ENCODE measurements at places on chromosomes 11 and 22.

DNA sequence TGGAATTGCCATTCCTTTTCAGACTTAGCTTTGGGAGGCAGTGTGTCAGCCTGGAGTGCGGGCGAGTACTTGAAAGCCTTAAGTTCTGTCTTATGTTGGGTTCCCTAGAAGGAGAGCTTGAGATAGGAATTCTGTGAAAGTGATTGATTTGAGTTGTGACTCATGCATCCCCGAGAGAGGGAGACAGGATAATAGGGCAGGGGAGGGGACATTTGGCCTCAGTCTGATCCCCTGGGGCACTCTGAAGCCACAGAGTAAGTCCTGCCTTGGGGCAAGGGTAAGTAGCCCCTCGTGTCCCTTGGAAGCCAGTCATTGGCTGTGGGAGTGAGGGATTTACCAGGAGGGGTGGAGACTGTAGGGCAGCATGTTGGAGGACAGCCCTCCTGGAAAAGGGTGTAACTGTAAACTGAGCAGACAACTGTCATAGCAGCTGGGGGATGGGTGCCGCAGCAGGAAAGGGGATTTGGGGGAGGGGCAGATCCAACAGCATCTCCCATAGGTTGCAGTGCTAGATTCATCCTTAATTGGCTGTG lies 44.0 kb downstream of the KIAA1671 start:
- no peak for DNase-seq

DNA sequence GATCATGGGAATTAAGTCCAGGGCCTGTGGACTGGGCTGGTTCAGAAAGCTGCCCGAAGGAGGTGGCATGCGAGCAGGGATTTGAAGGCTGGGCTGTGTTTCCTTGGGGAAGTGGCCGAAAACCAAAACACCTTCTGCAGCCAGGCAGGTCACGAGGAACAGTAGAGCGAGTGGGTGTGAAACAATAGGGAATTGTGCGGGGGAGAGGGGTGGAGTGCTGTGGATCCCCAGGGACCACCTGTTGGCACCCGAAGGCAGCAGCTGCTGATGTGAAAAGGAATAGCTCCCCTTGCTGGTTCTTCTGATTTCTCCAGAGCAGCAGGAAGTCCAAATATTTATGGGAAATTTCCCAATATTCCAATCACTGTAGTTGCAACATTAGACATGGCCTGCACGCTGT lies 24.6 kb downstream of the TP53I11 start:
- DNase-seq: no peak

DNA sequence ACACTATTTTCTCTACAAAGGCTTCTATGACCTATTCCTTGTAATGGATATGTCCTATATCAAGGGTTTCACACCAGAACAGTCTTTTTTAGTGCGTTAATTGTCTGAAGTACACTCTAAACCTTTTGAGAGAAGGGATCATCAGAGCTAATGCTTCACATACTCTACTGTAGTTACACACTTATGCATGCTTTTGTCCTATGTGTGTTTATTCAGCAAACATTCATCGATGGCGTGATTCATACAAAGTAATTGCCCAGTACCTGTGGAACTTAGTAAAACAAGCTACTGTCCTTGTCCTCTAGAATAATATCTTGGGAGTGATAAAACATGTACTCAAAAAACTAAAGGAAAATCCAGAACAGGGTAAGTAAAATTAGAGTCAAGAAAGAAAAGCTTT lies 139.2 kb downstream of the GUCY1A2 start:
- no peak for DNase-seq

DNA sequence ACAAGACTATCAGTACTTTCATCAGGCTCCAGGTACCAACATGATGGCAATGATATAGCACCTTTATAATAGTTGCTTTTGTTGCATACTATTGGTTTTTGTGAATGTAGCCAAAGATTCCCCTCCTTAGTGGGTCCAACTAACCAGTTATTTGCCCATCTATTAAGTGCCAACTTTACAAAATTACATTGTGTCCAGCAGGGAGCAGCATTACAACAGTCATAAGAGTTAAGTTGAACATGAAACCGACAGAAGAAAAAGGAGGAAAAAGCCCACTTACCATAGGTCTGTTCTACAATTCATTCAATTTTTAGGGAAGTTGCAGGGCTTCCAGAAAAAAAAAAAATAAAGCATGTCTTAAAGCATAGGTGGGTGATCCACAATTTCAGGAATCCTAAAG lies 21.6 kb downstream of the IMMP1L start:
- DNase-seq: no peak

DNA sequence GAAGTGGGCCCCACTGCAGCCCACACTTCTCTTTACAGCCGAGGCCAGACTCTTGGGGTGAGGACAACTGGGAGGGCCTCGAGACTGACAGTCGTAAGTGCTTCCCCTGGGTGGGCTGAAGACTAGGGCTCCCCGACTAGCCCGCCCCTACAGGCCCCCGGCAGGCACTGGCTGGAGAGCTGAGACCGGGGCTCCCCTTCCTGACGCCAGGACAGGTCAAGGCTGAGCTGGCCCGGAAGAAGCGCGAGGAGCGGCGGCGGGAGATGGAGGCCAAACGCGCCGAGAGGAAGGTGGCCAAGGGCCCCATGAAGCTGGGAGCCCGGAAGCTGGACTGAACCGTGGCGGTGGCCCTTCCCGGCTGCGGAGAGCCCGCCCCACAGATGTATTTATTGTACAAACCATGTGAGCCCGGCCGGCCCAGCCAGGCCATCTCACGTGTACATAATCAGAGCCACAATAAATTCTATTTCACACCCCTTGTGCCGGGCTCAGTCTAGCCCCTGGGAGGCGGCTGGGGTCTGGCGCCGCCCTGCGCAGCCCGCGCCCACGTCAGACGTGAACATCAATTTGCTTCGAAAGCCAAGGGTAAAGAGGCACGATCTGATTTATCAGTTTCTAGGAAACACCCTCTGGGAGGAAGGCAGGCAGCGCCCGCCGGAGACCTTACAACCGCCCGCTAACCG lies 13.5 kb downstream of the SCYL1 start:
- DNase-seq: no peak

GRCh38 chr11:61512435-61512834 lies 3.9 kb downstream of the LRRC10B start:
- no peak for DNase-seq

DNA sequence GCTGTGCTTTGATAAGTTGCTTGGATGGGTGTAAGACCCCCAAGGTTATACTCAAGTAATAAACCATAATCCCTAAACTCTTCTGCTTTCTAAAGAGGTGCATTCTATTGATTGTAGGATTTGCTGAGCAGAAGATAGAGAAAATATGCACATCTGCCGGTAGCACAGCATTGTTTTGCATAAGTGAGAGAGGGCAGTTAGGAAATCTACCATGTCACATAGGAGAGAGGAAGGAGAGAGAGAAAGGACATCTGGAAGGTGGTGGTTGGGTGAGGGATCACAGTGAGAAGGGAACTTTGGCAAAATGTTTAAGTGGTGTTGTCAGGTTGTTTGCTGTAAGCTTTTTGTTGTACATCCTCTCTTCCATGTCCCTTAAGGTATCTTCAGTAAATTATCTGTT lies 73.6 kb upstream of the BDNF start:
- no peak for DNase-seq

DNA sequence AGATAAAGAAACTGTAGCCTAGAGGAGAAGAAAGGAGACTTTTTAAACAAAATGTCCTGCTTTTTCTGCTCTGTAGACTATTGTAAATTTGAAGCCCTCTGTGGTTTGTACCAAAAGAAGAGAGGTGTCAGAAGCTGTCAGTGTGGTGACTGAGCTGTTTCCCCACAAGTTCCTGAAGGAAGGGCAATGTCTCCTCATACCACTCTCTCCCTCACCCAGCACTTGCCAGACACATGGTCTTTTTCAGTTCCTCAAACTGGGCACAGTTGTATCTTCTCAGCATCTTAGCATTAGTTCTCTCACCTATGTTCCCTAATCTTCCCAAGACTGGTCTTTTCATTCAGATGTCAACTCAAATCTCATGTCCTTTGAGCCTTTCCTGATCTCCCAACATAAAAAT lies 4.3 kb downstream of the BCO2 start:
- no peak for DNase-seq

- no peak for DNase-seq
Observed at GRCh38 chr11:13635804-13636203, 32.7 kb upstream of the FAR1 start.

GRCh38 chr11:125170001-125170509 lies 5.5 kb downstream of the PKNOX2 start:
- DNase-seq: no peak

- DNase-seq: no peak
Observed at GRCh38 chr11:72114570-72114969, 2.1 kb upstream of the ANAPC15 start.

- no peak for DNase-seq
Observed at GRCh38 chr22:39690881-39691605, 120.5 kb downstream of the CACNA1I start.

- peak; percentile 50 for DNase-seq
Observed at GRCh38 chr22:38017272-38017920, 33.0 kb upstream of the SOX10 start.

DNA sequence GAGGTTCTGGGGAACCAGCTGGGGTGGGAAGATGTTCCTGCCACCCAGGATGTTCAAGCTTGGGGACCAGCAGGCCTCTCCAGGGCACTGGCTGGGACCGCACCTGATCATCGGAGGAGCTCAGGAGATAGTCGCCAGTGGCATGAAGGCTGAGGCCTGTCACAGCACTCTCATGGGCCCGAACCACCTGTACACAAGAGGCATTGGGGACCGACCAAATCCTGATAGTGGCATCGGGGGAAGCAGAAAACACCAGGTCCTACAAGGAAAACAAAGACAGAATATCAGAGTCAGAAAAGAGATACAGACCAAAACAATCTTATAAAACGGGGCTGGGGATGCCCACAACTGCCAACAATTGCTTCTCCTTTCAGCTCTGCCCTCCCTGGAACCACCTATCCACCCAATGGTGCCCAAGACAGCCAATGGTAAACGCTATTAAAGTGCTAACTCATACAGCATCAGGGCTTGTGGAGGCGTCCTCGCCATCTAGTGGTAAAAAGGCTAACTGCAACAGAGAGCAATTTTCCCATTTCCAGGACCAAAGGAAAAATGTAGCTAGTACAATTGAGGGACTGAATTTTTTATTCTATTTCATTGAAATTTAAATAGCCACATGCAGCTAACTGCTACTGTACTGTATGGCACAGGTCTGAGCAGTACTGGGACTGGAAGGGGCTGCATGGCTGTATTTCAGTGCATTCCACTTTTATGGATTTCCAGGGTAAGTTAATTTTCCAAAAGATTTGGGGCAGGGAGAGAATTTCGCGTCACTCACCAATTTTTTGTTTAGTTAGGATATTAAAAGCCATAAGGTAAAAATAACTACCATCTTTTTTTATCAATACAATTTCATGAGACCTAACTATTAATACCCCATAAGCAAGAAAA lies 7.1 kb downstream of the PRPF19 start:
- DNase-seq: no peak

DNA sequence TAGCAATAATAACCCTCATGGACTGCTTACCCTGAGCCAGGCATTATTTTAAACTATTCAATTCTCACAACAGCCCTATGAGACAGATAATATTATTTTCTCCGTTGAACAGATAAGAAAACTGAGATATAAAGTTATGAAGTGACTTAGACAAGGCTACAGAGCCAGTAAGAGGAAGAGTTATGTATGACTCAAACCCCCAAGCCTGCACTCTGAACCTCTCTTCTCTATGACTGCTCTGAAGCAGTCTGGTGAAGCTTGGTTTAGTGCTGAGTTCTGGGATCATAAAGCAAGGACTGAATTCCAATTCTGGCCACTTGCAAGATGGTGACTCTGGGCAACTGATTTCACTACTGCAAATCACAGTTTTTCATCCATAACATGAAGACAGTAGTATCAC lies 34.5 kb downstream of the TNKS1BP1 start:
- no peak for DNase-seq

GRCh38 chr22:20021196-20022181 lies 579 bp downstream of the TANGO2 start:
- DNase-seq: peak; percentile 86

DNA sequence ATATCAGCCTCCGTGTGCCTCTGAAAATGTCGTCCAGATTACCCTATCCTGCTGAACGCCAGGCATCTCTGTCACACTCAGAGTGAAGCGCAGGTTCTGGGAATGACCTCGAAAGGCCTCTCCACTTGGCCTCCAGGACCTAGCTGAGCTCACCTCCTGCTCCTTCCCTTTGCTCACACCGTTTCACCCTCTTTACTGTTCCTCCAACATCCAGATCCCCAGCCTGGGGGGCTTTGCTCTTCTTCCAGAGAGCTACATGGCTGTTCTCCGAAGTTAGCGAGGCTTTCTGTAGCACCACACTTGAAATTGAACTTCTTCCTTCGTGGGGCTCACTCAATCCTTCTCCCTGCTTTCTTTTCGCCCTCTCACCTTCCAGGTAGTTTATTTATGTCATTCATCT lies 27.9 kb downstream of the GLB1L2 start:
- no peak for DNase-seq

DNA sequence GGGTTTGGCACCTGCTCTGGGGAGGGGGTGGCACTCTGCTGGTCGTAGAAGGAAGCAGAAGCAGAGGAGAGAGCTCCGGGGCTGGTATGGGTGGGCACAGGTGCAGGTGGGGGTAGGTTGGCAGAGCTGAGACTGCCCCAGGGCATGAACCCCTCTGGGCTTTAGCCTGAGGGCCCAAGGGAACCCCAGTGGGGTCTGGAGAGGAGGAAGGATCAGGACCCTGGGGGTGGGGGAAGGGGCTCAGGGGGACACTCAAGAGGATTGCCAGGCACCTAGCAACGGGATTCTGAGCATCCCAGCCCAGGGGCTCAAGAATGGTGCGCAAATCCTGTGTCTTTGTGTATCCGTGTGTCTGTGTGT lies 6.3 kb downstream of the ALDH3B2 start:
- no peak for DNase-seq

DNA sequence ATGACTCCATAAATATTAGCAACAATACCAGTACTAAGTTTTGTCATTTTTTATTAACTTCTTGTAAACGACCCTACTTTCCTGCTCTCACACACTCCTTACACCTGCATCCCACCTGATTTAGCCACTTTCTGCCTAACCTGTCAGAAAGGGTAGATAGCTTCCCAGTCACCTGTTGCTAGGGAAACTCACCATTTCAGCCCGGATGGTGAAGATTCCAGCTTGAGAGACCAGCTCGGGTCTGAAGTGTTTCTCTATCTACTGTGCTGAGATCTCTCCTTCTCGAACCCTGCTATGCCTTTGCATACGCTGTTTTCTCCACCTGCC lies at the start of gene PARVG:
Gene PARVG (plus strand): TSS at position 220 of the 327 bp plus-strand sequence. CDS start 2,405 bp downstream, outside the sequence.
- DNase-seq: no peak
